ENCODE measurements at places on chromosomes 4 and X.
A peak's percentile ranks its signal among the peaks of the same experiment; 100 is the strongest.

DNA sequence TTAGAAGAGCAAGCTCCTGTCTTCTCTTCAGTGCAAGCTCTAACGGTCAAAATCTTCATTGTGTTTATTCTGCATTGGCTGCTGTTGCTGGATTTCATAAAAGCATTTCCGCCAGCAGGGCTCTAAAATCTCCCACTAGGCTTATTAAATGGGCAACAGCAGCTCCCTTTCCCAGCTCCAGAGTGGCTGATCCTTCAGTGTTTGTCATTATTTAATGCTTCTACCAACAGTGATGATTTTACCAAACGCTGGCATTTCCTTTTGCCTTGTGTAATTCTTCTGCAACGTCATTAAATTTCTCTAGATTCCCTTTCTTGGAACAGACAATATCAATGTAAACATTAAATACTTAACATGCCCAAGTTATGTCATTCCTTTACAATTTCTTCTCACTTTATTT, 20.1 kb downstream of the SLC7A11 start:
- peak; percentile 30 for DNase-seq

GRCh38 chrX:68936126-68936525, 107.3 kb downstream of the EFNB1 start:
- DNase-seq, result no peak

DNA sequence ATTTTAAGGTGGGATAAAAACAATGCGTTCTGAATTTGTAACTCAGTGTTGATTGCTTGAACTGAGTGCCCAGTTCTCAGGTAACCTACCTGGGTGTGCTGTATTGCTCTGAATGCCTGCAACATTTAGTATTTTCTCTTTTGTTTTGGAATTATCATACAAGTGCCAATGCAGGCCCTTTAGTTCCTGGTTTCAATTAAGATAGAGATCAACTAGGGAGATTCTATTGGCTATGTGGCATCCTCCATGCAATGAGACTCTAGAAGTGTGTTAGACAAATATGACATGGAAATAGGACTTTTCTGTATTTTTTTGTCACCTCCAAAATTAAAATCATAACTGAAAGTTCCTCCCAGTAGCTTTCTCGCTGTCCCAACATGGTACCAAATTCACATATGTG, 438.7 kb upstream of the IGFBP7 start:
- DNase-seq, result no peak

GRCh38 chr4:187417721-187418120, 577.9 kb upstream of the ZFP42 start:
- DNase-seq, result no peak

DNA sequence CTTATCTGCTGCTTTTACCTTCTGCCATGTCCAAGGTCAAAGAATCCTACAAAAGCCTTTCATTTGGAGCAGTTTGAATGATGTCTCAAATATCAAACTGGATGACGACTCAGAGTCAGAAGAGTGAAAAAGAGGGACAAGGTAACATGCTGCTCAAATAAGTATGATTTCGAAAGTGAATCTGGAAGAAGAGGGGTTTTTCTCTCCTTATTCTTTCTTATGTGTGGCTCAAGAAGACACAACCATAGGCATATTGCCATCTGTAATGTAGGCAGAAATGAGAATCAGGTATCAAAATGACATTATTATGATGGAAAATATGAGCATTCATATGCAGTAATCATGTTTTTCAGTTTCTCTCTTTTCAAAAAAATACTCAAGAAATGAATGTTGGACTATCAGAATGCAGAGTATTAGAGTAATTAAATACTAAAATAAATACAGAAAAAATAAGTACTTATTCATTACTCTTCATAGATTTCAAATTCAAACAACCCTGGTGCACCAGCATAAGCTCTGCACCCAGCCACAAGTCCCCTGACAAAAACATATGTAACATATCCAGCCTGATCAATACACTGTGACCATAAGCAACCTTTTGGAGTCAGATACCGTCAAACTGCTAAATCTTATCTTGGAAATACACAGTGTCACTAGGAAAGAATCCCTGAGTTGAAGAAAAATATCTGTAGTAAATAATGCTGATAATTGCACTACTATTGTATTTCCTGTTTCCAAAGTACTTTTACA, 468.6 kb downstream of the INPP4B start:
- DNase-seq, result no peak

Data from HTR-8/SVneo (cell line).